ENCODE measurements at places on chromosomes 12 and 14.

GRCh38 chr12:68675101-68675842 lies 11.5 kb upstream of the NUP107 start:
- DNase-seq: no peak

- DNase-seq: no peak
Observed at GRCh38 chr14:72478471-72478893, 415.4 kb downstream of the DPF3 start.

DNA sequence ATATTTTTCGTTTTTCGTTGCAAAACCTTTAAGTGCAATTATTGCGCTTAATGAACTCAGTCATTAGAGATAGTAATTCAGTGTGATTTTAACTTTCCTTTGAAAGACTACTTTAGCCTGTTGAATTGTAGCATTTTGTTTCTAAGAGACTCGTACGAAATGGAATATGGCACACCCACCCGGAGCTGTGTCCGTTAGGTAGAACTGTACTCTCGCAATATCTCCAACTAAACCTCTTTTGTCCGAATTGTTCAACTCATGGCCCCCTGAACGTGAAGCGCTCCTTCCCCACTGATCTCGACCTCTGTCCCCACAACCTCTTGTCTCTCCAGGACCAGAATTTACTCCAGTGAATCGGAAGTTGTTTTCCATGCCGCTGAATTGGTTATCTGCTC lies 800 bp downstream of the PCNX4 start:
- DNase-seq: no peak

DNA sequence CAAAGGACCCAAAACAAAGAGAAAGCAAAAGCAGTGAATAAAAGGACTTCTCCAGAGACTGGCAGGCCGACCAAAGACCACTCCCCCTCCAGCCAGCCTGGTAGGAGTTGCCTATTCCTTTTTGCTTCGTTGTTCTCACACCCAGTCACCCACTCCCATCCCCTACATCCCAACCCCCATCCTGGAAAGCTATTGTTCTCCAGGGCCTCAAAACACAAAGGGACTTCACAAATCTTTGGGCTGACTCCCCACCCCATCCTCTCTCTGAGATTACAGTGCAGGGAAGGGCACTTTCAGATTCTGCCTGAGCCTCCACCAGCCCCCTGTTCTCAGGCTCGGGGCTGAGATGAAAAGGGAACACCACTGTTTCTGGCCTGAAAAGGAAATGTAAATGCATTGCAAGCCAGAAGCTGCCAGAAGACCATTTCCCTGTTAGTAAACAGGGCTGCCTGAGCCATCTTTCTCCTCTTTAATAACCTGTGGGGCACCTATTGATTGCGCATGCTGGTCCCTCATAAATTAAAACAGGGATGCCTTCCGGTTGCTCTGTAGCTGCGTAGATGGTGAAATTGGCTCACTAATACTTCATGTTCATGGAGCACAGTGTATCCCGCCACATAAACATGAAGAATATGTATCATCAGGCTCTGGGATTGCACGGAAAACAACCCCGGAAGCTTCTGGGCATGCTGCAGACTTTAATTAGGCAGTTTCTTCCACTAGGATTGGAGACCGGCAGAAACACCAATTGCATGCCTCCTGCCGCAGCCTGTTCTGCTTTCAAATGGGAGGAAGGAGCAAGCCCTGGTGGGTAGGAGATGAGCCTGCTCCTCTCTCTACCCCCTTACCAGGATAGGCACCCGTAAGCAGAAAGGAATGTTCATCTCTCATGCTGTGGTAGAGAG lies 130.3 kb upstream of the FUT8 start:
- DNase-seq: peak; percentile 44

DNA sequence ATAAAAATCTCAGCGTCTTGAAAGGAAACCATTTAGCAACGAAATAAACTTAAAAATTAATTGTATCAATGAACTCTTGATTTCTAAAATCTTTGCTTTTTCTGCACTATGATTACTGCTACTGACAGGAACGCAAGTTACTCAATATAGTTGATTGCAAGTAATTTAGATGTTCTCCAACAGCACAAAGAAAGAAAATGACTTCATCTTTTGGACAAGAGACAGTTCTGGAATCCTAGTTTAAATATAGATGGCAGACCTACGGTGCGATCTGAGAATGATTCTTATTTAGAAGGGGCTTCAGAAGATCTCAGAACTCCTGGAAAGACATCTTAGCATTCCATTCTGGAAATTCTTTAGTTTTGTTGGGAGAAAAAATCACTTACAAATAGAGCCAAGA lies 1.4 kb upstream of the SUDS3 start:
- DNase-seq: no peak

Data from anterior cingulate cortex (tissue), 58 donors.